ENCODE measurements at places on chromosomes 7 and 10. TPM values are rescaled to one million over a fixed set of nuclear protein-coding genes. Genes with fewer than 3 reads are reported as not detected.

DNA sequence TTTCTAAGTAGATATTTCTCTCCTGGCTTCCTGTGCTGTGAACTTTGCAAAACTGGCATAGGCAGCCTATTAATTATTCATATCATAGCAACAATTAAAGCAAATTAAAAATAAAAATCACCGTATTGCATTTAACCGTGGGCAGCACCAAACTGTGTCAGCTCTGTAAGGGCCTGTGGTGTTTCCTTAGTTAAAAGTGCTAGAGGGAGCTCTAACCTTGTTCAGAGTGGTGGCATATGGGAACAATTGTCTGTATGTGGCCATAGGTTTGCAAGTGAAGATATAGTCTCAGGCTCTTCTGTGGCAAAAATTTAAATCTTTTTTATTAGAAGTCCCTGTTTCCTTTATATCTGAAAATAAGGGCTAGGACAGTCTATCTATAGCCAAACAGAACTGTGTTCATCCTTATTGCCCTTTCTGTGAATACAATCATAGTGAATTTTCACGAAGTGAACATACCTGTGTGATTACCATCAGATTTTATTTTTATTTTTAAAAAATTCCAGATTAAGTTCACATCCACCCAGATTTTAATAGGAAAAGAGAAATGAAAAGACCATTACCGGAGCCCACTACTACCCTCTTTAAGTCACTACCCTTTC lies 92.6 kb downstream of the POLL start:
- no peak overlapping the region for H3K4me3 ChIP-seq
- peaks cover 2% of the 10 kb centered on the region for H3K4me1 ChIP-seq
- H3K36me3 ChIP-seq, result peaks cover 3% of the 10 kb centered on the region
- no peak overlapping the region for H3K27ac ChIP-seq

DNA sequence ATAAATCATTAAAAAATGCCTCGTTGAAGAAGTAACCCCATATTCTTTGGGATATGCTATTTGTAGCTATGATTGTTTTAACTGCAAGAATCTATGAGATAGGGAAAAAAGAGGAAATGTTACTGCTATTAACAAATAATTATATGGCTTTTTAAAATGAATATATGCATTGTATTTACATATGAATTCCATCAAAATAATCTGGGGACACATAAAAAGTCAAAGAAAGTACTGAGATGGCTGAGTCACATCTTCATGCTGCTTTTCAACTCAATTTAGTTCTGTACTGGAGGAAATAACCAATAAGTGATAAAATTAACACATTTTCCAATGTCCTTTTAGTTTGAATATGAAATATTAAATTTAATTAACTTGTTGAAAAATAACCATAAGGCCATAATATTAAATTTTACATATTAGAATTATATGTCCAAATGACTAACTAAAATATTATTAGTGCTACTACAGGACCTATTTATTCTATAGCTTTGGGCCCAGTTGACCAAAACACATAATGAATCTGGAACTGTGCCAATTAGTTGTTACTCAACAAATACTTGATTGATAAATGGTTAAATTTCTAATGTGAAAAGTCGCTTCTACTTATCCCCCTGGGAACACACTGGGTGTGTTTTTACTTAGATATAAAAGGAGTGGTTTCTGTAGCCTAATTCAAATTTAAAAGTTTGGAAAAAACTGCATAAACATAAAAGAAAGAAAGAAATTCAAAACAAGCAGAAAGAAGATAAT lies 214.6 kb upstream of the PFKP start:
- no peaks in the 10 kb centered on the region for H3K4me1 ChIP-seq
- DNase-seq, result no peak
- H3K4me3 ChIP-seq, result no peak overlapping the region
- no peaks in the 10 kb centered on the region for H3K36me3 ChIP-seq

- H3K36me3 ChIP-seq, result no peaks in the 10 kb centered on the region
- peaks cover 36% of the 10 kb centered on the region for H3K27me3 ChIP-seq
- DNase-seq, result no peak
- peaks cover 15% of the 10 kb centered on the region for H3K4me1 ChIP-seq
Measured at GRCh38 chr10:60728056-60728455, 50.2 kb upstream of the CDK1 start.

DNA sequence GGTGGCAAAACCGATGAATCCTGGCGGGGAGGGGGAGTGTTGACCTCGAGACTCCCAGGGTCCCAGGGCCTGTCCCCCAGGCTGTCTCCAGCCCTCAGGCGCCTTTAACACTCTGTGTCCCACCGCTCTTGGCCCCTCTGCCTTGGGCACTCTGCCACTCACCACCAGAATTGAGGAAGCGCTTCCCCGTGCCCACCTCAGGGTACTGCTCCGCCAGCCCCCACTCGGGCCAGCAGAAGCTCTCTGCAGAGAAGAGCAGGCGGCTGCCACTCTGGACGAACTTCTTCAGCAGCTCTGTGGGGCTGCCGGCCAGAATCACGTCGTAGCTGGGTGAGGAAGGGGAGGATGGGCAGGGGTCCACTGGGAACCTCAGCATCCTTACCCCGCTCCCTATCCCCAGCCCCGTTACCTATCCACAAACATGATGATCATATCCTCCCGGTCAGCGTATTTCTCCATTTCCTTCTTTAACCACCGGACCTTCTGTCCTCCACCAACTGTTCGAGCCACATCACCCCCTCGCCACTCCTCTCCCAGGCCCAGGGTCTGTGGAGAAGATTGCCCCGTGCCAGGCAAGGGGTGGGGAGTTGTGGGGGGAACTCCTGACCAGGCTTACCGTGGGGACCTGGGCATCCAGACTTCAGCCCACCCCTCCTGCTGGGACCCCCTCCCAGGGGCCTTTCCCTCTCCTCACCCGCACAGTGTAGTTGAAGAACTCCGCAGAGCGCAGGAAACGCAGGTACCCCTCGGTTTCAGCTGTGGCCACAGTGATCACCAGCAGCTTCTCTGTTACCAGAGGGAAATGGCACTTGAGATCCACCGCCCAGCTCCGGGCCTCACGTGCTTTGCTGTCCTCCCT lies 1.2 kb downstream of the PLOD3 start:
- peak overlapping the region; percentile 51 for H3K27ac ChIP-seq
- H3K4me1 ChIP-seq, result peaks cover 27% of the 10 kb centered on the region
- no peak for DNase-seq
- peaks cover 7% of the 10 kb centered on the region for H3K36me3 ChIP-seq
- H3K27me3 ChIP-seq, result no peaks in the 10 kb centered on the region

DNA sequence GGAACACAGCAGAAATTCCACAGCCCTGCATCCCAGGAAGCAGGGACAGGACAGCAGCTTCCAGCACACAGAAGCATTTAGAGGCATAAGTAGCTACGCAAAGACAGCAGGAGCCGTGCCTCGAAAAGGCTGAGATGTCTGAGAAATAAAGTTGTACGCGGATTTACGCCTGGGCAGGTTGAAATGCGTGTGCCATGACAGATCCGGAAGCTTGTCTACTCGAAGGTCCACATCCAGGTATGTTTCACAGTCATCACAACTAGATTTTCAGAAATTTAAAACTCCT lies 26.1 kb downstream of the DIP2C start:
- H3K4me1 ChIP-seq, result peaks cover 5% of the 10 kb centered on the region
- H3K36me3 ChIP-seq, result no peaks in the 10 kb centered on the region
- H3K4me3 ChIP-seq, result no peak overlapping the region
- H3K27ac ChIP-seq, result no peak overlapping the region
- peaks cover 25% of the 10 kb centered on the region for H3K27me3 ChIP-seq
- no peak for DNase-seq

- H3K27ac ChIP-seq, result no peak overlapping the region
- H3K36me3 ChIP-seq, result no peaks in the 10 kb centered on the region
- no peaks in the 10 kb centered on the region for H3K4me1 ChIP-seq
- H3K4me3 ChIP-seq, result no peak overlapping the region
- H3K27me3 ChIP-seq, result peaks cover 3% of the 10 kb centered on the region
Measured at GRCh38 chr7:134480202-134480601, 21.3 kb upstream of the AKR1B1 start.

The NPY gene
- not detected for total RNA-seq
